GM19239 (cell line): ENCODE measurements at places on chromosomes 2 and 18.

- no peak for DNase-seq
These were observed 54.5 kb downstream of the ODC1 start for GRCh38 chr2:10393640-10393982.

DNA sequence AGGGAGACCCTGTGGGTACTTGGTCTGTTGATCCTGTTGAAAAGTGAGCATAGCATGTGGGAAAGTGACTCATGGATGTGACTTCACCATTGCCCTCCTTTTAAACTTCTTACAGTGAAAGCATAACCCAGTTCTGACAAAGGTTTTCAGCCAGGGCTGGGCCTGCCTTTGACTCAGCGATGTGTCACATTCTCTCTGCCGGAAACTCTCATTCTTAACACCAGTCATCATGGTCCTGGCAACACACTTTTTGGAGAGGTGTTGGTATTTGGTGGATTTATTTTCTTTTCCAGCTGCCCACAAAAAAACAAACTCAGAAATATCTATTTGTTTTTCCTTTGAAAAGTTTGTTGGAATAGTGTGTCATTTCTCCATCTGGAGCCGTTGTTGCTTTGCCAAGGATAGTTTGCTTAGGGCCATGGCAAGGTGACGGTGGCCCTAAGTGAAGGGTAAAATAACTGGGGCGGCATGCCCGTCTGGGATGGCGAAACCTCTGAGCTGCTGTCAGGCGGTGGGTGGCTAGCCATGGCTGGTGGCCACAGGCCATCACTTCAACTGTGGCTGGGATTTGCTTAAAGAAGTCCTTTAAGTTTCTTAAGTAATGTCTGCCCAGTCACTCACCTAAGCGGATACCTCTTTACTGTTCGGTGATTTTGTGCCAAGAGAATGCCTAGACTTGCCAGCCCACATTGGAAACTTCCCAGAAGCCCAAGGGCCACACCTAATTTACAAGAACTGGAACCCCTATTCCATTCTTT, 123.3 kb downstream of the LTBP1 start:
- DNase-seq: no peak

- DNase-seq: no peak
These were observed 245.1 kb downstream of the NEDD4L start for GRCh38 chr18:58288921-58289797.

GRCh38 chr2:79660557-79660956, 147.7 kb downstream of the CTNNA2 start:
- DNase-seq: no peak

- no peak for DNase-seq
These were observed 142.3 kb upstream of the TANK start for GRCh38 chr2:161017780-161018470.

DNA sequence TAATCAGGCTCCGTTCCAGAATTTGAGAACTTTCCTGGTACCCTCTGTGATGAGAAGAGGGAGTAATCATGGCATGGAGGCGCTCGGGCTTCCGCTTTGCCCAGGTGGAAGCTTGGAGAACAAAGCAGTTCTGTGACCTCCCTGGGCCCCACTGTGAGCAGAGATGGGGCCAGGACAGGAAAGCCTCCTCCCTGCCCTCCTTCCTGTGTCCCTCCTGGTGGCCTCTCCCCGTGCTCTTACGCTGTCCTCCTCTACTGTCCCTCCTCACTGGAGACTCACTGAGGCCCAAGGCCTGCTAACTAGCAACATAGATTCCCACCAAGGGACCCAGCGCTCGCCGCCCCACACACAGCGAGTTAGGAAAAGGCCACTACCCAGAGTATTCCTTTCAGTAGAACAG, 119.8 kb downstream of the MAPK4 start:
- DNase-seq: no peak

DNA sequence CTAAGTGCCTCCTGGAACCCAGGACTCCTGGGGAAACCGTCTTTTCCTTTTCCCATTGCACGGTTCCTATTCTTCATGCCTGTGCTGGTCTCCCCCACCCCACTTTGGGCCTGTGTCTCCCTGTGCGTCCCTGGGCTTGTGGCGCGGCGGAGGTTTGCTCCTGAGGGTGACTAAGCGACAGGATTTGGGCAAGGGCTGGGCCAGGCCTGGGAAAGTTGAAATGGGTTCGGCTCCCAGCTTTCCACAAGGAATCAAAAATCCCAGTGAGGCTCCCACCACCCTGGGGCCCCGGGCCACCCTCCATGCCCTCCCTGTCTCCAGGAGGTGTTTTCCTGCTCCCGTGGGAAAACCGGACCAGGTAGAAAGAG, 197.6 kb downstream of the NDUFA10 start:
- no peak for DNase-seq

DNA sequence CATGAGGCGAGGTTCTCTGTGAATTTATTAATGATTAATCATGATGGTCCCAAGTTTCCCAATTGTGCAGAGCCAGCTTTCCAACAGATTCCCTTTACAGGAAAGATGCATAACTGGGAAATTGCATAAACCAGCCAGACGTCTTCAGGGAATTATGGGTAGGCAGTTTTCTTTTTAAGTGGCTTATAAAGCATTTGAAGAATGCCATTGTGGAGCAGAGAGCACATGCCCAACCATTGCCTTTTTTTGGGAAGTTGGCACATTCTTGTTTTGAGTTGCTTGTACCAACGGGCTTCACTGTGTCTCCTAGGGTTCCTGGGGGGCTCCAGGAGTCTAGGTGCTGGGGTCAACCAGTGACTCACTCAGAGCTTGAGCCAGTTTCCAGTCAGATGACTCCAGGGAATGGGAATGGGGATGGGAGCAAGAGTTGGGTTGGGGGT, 231.7 kb upstream of the FOSL2 start:
- DNase-seq: no peak

DNA sequence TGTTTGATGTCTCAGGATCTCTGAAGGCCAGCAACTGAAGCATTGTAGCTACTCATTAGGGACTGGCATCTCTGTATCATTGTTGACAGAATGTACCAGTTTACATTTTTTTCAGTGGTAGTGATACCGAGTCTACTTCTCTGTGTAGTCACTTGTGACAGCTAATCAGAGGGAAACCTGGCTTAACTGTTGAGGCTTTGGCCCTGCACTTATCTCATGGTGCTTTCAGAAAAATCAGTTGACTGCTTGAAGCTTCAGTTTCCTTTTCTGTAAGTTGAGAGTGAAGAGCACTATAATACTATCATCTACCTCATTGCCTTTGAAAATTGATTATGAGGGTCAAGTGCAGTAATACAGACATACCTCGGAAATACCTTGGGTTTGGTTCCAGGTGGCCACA, 90.0 kb downstream of the COMMD1 start:
- peak; percentile 29 for DNase-seq

GRCh38 chr2:3184167-3184566, 193.5 kb downstream of the EIPR1 start:
- DNase-seq: no peak

- DNase-seq: no peak
These were observed 18.8 kb upstream of the TMX3 start for GRCh38 chr18:68733707-68734106.

- DNase-seq: no peak
These were observed 15.3 kb downstream of the ETAA1 start for GRCh38 chr2:67412424-67412823.

- no peak for DNase-seq
These were observed 613.1 kb downstream of the ZEB2 start for GRCh38 chr2:143906850-143907249.

GRCh38 chr2:101737478-101738255, 40.2 kb downstream of the MAP4K4 start:
- no peak for DNase-seq

DNA sequence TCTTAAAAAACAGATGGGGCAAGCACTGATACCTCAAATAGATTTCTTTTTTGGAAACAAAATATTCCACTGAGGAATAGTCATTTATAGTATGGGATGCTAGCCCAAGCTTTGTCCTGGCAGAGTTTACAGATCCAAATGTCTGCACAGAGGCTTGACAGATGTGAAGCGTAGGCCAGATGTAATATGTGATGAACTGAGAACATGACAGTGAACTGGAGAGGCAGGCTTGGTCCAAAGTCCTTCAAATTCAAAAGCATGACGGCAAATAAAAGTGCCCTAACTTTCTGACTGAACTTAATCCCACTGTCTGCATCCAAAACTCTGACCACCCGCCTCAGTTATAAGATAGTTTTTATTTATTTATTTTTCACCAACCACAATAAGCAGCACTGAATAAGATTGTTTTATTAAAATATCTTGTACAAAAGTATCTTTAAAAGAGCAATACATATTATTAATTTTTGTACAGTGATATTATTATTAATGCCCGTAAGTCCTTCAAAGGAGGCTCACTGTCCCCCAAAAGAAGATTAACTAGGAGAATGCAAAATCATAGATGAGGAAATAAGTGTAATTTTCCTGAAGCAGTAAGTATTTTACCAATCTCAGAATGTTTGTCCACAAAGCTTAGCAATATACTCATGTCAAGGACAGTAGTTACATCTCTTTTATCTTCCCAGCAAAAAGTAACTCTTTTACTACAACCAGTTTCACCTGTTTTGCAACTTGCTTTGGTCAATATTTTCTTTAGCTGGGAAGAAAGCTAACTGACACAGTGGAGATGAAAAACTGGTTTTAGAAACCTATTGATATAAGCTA, 10.7 kb upstream of the SPOPL start:
- no peak for DNase-seq

GRCh38 chr2:157302492-157303099, 23.0 kb downstream of the ERMN start:
- peak; percentile 37 for DNase-seq
